NCI-H460 (cell line): ENCODE measurements at places on chromosomes 12 and 14.
A peak's percentile ranks its signal among the peaks of the same experiment; 100 is the strongest.

GRCh38 chr12:28879379-28879778, 269.7 kb upstream of the FAR2 start:
- no peak for DNase-seq

GRCh38 chr12:6966351-6966750, 4.1 kb downstream of the PHB2 start:
- DNase-seq: no peak

DNA sequence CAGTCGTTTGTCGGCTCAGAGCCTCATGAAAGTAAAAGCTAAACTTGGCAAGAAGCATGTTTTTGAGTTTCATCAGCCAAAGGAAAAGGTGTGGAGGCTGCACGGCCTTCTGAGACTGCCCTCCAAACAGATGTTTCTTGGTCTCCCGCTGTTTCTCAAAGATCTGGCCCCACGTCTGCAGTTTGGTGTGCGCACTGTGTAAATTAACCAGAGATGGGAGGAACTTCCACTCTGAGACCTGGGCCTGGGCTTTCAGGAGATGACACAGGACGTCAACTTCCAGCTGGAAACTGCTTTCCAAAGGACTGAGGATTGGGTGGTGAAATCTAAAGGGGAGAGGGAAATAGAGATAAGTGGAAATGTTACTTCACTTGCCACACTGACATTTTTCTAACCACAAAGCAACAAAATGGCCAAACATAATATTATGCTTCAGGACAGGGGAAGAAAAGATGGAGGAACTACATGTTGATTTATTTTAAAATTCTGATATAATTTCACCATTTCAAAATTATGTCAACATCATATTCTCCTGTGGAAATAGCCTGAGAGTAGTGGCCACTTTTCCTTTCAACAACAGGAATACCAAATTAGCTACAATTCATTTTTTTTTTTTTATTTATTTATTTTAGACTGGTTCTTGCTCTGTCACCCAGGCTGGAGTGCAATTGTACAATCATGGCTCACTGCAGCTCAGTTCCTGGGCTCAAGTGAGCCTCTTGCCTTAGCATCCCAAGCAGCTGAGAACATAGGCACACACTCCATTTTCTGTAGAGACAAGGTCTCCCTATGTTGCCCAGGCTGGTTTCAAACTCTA, 27.6 kb downstream of the KICS2 start:
- DNase-seq: no peak

DNA sequence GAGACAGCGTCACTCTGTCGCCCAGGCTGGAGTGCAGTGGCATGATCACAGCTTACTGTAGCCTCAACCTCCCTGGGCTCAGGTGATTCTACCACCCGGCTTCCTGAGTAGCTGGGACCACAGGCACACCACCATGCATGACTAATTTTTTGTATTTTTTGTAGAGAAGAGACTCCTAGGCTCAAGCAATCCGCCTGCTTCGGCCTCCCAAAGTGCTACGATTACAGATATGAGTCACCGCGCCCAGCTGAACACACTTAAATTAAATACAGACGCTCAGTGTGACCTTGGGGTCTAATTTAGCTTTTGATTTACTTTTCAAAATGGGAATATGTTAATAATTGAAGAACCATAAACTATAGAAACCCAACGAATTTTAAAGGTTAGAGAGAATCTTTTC, 77.2 kb downstream of the C2CD5 start:
- DNase-seq: no peak

DNA sequence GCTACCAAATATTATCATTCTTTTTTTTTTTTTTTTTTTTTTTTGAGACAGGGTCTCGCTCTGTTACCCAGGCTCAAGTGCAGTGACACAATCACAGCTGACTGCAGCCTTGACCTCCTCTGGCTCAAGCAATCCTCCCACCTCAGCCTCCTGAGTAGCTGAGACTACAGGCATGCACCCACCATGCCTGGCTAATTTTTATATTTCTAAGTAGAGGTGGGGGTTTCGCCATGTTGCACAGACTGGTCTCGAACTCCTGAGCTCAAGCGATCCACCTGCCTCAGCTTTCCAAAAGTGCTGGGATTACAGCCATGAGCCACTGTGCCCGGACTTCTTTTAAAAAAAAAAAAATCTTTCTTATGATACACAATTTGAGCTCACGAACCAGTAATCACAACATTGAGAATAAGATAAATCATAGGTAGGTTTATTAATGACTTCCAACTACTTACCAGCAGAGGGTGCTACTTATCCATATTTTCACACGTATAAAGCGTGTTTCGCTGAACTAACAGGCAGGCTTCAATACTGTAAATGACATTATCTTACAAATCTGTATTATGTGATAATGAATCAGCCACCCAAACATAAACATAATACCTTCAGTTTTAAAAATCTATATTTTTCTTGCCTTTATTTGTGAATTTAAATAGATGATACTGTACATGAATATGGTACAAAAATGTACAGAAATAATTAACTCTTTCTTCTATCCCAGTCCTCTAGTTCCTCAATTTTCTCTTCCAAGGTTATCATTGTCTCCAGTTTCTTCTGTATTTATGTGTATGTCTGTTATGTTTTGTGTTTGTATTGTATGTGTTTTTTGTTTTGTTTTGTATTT, 42.5 kb upstream of the BCAT1 start:
- peak; percentile 45 for DNase-seq

- no peak for DNase-seq
Measured at GRCh38 chr12:88628856-88629509, 48.7 kb upstream of the KITLG start.

- DNase-seq: no peak
Measured at GRCh38 chr14:53953828-53954550, 2.6 kb downstream of the BMP4 start.

DNA sequence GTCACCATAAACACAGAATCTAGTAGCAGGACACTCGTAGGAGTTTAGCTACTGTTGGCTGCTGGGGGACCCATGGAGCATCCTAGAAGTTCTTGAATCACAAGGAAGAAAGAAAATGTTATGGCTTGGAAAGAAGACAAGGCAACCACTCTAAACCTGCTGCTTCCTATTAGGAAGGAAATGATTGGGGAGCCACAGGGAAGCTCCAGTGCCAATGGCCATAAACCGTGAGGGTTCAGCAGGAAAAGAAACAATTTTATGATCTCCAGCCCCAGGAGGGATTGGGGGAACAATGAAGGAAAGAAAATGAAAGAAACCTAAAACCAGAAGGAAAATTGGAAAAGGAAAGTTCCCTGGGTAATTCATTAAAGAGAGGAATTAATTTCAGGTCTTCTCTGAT, 372.0 kb downstream of the FUT8 start:
- DNase-seq: no peak

DNA sequence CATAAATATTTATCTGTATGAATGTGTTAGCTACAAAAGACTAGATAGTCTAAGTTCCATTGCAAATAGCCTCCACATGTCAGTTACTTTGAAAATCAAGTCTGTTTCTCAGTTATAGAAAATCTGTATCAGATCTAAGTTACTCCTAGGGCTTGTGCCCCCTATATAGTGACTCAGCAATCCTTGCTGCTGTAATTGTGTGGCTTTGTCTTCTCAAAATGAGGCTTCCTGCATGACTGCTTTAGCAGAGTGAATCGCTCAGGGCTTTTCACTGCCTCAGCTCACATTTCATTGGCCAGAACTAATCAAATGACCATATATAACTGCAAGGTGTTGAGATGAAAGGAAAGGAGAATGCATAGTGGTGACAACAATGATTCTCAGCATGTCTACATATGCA, 552.2 kb upstream of the STXBP6 start:
- DNase-seq: no peak

DNA sequence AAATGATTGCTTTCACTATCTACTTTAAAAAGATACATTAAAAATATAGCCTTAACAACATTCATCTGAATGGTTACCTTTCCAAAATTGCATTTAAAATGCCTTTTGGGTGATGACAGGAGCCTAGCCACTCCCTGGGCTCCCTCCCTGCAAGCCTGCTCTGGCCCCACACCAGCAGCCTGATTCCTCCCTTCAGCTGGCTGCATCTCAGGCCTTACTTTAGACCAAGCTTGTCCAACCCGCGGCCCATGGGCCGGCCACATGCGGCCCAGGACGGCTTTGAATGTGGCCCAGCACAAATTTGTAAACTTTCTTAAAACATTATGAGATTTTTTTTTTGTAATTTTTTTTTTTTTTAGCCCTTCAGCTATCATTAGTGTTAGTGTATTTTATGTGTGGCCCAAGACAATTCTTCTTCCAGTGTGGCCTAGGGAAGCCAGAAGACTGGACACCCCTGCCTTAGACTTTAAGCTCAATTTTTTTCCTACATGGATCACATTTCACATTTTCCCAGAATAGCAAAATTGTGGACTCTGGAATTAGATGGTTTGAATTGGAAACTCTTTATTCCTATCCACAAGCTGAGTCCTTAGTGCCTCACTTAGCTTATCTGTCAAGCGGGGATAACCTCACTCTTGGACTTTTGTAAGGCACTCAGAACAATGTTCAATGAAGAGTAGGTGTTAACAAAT, 124.4 kb downstream of the MYRFL start:
- DNase-seq: no peak

DNA sequence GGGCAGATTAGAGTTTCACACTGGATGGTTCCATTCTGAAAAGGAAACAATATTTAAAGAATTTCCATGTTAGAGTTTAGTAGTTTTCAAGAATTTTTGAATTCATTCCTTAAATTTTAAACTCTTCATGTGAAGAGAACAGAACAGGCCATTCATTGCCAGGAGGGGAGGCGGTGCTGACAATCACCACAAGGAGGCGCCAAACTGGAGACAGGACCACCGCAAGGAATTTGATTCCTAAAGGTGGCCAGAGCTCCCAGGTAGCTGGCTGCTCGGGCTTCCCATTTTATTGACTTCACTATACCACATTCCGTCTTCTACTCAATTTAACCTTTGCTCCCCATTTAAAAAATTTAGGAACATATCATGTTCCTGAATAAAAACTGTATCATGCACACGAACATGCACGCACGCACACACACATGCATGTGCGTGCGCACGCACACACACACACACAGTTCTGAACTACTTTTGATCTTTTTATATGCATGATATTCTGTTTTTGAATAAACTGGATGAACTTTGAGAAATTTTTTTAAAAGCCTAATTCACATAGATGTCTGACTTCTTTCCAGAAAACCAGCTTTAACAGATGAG, 101.2 kb downstream of the NELL2 start:
- peak; percentile 9 for DNase-seq

DNA sequence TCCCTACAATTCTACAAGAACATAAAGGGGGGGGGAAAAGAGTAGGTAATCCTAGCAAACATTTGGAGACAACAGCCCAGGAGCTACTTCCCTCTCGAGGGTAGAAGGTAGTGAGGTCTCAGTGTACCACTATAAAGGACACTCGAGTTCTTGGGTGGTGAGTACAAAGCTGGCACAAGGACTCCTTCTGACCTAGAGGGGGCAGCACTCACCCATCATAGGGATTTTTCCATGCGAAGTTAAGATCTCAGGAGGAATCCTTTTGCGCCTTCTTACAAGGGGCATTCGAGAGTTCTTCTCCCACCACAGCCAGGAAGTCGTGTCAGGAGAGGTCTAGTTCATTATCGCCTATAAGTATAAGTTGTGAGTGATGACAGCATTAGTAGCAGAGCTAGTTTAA, 200.2 kb upstream of the RBM19 start:
- DNase-seq: peak; percentile 6

GRCh38 chr12:29858270-29858786, 74.6 kb upstream of the TMTC1 start:
- DNase-seq: no peak

DNA sequence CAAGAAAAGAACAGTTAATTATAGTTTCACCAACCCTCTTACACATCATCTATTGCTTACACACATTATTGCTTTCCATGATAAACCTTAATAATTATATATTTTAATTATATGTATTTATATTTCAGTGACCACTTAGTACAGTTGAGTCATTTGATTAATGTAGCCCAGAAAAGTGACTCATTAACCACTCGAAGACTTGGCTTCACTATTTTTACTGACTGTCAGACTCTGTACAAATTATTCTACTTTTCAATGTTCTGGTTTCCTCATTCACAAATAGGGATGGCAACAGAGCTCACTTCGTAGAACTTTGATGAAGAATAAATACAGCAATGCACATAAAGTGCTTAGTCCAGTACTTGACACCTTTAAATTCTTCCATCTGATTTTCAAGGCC, 98.3 kb downstream of the CFAP54 start:
- no peak for DNase-seq

GRCh38 chr14:103629503-103630121, 601 bp downstream of the KLC1 start:
- DNase-seq: no peak

DNA sequence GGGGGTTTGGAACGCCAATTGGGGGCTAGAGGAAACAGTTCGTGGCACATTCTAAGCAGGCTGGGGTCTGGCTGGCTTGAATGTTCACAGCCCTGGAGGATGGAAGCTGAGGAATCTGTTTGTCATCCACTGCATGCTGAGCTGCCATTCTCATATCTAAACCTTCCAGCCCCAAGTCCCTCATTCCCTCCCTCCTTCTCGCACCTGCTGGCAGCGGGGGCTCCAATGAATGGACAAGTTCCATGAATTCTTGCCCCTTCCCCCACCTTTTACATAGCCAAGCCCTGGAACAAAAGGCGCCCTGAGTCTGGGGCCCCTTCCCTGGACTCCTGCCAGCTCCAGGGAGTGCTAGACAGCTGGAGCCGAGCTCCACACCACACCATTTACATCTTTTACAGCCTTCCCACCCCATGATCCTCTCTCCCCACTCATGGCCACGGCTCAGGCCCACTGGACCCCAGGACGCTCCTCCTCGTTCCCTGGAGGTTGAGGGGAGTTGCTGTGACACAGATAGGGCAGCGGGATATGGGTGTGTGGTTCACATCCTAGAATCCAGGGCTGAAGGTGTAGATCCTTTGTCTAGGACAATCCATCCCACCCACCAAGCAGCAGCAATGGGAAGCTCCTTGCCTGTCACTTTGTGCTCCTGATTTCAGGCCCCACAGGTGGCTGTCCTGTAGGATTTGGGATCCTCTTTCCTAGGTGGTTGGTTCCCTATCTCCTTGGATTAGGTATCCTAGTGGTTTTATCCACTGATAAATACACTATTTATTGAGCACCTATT, 21.7 kb upstream of the VRTN start:
- no peak for DNase-seq

GRCh38 chr12:3712209-3712992, 40.5 kb downstream of the CRACR2A start:
- no peak for DNase-seq

- DNase-seq: no peak
Measured at GRCh38 chr12:4449851-4450221, 4.2 kb upstream of the FGF6 start.

GRCh38 chr12:55847603-55848291, 5.0 kb upstream of the MMP19 start:
- DNase-seq: no peak

- no peak for DNase-seq
Measured at GRCh38 chr14:101502761-101503392, 58.4 kb upstream of the DIO3 start.

DNA sequence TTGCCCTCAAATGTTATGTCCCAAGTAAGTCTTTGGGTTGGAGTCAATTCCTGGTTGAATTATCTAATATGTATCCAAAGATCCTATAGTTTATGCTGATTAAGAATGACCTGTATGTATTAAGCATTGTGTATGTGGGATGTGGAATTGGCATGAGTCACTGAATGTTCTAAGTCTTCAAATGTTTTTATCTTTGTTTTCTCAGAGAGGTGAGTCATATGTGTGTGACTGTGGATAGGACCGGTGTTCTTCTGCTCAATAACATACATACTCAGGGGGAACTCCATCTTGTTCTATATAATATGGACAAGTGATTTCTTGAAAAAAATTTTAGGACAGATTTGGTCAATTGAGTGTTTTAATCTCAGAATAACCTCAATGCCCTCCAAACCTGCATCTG, 57.9 kb downstream of the NAV3 start:
- no peak for DNase-seq

GRCh38 chr14:104385531-104386101, 193.9 kb upstream of the C14orf180 start:
- DNase-seq: no peak
